ENCODE measurements at places on chromosomes 12 and 14. TPM values are rescaled to one million over a fixed set of nuclear protein-coding genes. Genes with fewer than 3 reads are reported as not detected.

- peak; percentile 48 for DNase-seq
- no peaks in the 10 kb centered on the region for H3K27me3 ChIP-seq
- no peak overlapping the region for H3K4me3 ChIP-seq
- H3K4me1 ChIP-seq = peaks cover 19% of the 10 kb centered on the region
- H3K27ac ChIP-seq = peak overlapping the region; percentile 15
Measured at GRCh38 chr12:100554608-100555077, 18.8 kb upstream of the GAS2L3 start.

GRCh38 chr14:97413022-97413539, 615.9 kb downstream of the VRK1 start:
- H3K36me3 ChIP-seq = no peaks in the 10 kb centered on the region
- H3K27ac ChIP-seq = no peak overlapping the region
- no peaks in the 10 kb centered on the region for H3K4me1 ChIP-seq

- no peaks in the 10 kb centered on the region for H3K36me3 ChIP-seq
- no peaks in the 10 kb centered on the region for H3K27me3 ChIP-seq
- H3K4me3 ChIP-seq = no peak overlapping the region
Measured at GRCh38 chr12:79614730-79615129, 76.0 kb downstream of the PAWR start.

- no peak overlapping the region for H3K27ac ChIP-seq
- peaks cover 13% of the 10 kb centered on the region for H3K27me3 ChIP-seq
- no peak overlapping the region for H3K4me3 ChIP-seq
- H3K4me1 ChIP-seq = no peaks in the 10 kb centered on the region
- DNase-seq = no peak
Measured at GRCh38 chr14:105161964-105162668, 6.5 kb downstream of the JAG2 start.

- no peak for DNase-seq
- no peaks in the 10 kb centered on the region for H3K4me1 ChIP-seq
- no peak overlapping the region for H3K27ac ChIP-seq
Measured at GRCh38 chr14:58572863-58573262, 64.9 kb upstream of the DACT1 start.

DNA sequence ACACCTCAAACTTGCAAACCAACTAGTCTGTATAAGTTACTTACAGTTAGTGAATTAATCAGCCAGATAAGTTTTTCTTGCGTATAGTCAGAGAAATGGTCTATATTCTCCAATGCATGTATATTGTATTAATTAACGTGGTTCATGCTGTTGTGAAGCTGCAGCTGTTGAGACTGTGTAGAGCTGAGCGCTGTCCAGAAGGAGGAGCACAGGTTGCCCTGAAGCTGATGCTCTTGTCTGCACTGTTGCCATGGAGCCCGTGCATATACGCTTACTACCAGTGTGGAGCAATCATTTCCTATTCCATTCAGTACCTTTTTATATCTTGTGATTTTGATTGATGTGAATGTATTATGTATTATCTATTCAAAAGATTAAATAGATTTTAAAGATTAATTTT, 74.3 kb upstream of the ARID2 start:
- no peaks in the 10 kb centered on the region for H3K4me1 ChIP-seq
- no peak overlapping the region for H3K4me3 ChIP-seq
- H3K27ac ChIP-seq = no peak overlapping the region
- no peaks in the 10 kb centered on the region for H3K27me3 ChIP-seq
- DNase-seq = no peak

- H3K4me1 ChIP-seq = no peaks in the 10 kb centered on the region
- H3K4me3 ChIP-seq = no peak overlapping the region
- H3K27ac ChIP-seq = no peak overlapping the region
- H3K27me3 ChIP-seq = no peaks in the 10 kb centered on the region
- DNase-seq = no peak
- no peaks in the 10 kb centered on the region for H3K36me3 ChIP-seq
Measured at GRCh38 chr14:78967111-78967809, 797.1 kb downstream of the NRXN3 start.

GRCh38 chr14:60151715-60152114, 13.5 kb downstream of the DHRS7 start:
- peak; percentile 45 for DNase-seq
- H3K27me3 ChIP-seq = no peaks in the 10 kb centered on the region
- peaks cover 21% of the 10 kb centered on the region for H3K4me1 ChIP-seq
- no peaks in the 10 kb centered on the region for H3K36me3 ChIP-seq

DNA sequence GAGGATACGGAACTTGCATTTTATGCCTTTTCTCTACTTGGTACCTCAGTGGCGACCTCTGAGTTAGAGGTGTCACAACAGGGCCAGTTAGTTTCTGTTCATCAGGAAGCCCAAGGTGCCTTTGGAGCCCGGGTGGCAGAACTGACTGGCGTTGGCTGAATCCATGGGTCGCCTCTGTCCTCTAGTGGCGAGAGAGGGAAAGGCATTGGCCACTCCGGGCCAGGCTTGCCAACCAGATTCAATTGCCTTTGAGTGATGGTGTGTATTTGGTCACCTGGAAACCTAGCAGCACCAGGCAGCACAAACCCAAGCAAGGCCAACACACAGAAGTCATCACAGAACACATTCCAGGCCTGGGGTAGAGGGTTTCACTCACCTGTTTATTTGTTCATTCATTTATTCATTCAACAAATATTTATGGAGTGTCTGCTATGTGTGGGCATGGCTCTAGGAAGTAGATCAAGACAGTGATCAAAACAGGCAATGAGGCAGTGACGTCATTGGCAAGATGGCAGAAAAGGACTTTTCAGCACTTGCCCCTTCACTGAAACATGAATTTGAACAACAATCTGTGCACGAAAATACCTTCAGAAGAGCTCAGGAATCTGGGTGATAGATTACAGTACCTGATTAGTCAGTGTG, 40.5 kb upstream of the KCNA5 start:
- no peak overlapping the region for H3K4me3 ChIP-seq
- H3K4me1 ChIP-seq = no peaks in the 10 kb centered on the region
- H3K36me3 ChIP-seq = no peaks in the 10 kb centered on the region
- no peak overlapping the region for H3K27ac ChIP-seq
- peak; percentile 67 for DNase-seq

GRCh38 chr14:43981135-43981768, 525.8 kb downstream of the FSCB start:
- H3K4me1 ChIP-seq = no peaks in the 10 kb centered on the region
- DNase-seq = no peak
- H3K4me3 ChIP-seq = no peak overlapping the region
- no peaks in the 10 kb centered on the region for H3K27me3 ChIP-seq

- H3K4me3 ChIP-seq = no peak overlapping the region
- no peaks in the 10 kb centered on the region for H3K27me3 ChIP-seq
Measured at GRCh38 chr14:88668448-88669116, 105.7 kb downstream of the ZC3H14 start.

DNA sequence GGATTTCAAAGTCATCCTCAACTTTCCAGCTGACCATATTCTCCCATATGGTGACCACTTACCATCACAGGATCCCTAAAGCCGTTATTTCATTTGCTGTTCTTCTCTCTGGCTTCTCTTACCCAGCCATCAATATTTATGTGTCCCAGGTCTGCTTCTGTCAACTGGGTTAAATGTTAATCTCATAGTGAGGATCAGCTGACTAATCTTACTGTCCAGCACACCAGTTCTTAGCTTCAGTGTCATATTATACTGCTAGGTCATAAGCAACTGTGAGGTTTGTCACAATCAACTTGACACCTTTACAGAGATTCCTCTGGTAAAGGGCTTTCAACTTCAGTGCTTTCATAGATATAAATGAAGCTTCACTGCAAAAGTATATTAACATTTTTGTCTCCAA, 294.4 kb downstream of the DIO2 start:
- H3K4me1 ChIP-seq = no peaks in the 10 kb centered on the region
- no peaks in the 10 kb centered on the region for H3K36me3 ChIP-seq
- DNase-seq = no peak
- no peaks in the 10 kb centered on the region for H3K27me3 ChIP-seq
- no peak overlapping the region for H3K4me3 ChIP-seq
- H3K27ac ChIP-seq = no peak overlapping the region

DNA sequence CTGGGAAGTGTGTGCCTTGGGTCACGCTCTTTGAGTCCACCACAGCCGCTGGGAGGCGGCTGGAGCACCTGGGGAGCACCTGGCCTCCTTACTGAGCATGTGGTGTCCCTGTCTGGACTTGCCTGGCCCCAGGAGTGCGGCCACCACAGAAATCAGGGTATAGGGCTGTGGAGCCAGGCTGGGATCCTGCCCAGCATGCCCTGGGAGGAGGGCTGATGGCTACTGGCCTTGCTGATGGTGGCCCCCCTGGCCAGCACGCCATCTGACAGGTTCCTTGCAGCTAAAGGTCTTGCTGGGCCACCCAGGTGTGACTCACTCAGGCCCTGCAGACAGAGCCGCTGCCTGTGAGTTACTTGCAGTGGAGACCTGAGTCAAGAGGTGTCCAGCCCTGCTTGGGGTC, 6.0 kb downstream of the ULK1 start:
- no peak overlapping the region for H3K4me3 ChIP-seq
- H3K27me3 ChIP-seq = no peaks in the 10 kb centered on the region
- no peak for DNase-seq
- no peak overlapping the region for H3K27ac ChIP-seq
- peaks cover 18% of the 10 kb centered on the region for H3K4me1 ChIP-seq

DNA sequence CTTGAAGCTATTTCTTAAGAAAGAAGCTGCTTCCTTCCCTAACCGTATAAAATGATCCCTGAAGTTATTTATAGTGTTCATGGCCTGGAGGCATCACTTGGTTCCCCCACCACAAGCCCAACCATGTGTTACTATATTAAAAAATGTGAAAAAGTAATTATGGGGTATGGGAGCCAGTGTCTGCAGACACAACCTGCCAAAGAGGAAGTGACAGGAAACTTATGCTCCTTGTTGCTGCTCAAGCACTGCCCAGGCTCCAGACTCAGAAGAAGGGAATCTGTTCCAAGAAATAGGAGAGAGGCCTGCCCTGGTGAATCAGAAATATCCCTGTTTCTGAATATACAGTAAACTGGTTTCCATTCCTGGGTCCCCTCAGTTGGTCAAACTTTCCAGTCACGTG, 217.2 kb upstream of the BMP4 start:
- no peaks in the 10 kb centered on the region for H3K36me3 ChIP-seq
- no peaks in the 10 kb centered on the region for H3K27me3 ChIP-seq
- H3K27ac ChIP-seq = no peak overlapping the region

GRCh38 chr12:45655743-45656142, 73.8 kb upstream of the ARID2 start:
- no peaks in the 10 kb centered on the region for H3K27me3 ChIP-seq
- no peak overlapping the region for H3K27ac ChIP-seq
- no peaks in the 10 kb centered on the region for H3K36me3 ChIP-seq
- no peaks in the 10 kb centered on the region for H3K4me1 ChIP-seq
- DNase-seq = no peak

DNA sequence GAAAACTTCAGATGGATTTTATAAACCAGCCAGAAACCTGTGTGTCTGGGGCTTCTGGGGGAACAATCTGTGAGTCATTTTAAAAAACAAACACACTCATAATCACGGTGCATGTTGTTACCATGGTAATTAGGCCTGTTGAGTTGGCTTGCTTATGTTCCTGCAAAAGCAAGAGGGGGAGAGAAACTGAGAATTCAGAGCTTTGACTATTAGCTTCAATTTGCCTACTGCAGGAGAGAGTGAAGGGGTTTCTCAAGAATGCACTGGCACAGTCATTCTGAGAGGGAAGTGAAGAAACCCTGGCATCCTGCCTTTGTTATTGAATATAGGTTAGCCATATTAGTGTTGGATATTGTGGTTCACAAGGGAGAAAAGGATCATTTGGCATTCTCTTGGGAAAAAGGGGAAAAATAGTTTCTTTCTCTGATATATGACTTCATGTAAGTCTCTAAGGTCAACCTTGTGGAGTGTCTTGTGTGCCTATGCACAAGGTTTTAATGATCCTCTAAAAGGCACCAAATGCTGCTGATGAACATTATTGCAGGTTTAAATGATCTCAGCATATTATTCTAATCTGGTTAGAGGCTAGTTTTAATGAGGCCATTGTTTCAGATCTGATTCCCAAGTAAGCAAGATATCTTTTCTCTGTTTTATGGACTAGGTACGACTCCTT, 12.9 kb downstream of the GNG2 start:
- no peak for DNase-seq
- peaks cover 12% of the 10 kb centered on the region for H3K4me1 ChIP-seq
- no peaks in the 10 kb centered on the region for H3K27me3 ChIP-seq

The KRT71 gene
- not detected for total RNA-seq

The NXPH4 gene
- total RNA-seq = not detected

The RND1 gene
- total RNA-seq = not detected

The TAS2R9 gene
- total RNA-seq = not detected

The LYZ gene
- total RNA-seq = 50.6 TPM

The SAMD15 gene
- 4.6 TPM for total RNA-seq

The ERGIC2 gene
- 62.1 TPM for total RNA-seq

The CEBPE gene
- 0.15 TPM for total RNA-seq

The PTPN6 gene
- 24.5 TPM for total RNA-seq

All from adrenal gland (tissue), 19 donors.